MCF 10A (cell line): ENCODE measurements at places on chromosomes 12 and 14. TPM values are rescaled to one million over a fixed set of nuclear protein-coding genes. Genes with fewer than 3 reads are reported as not detected.

WSCD2 gene
- total RNA-seq = not detected in 2 replicates

ARHGEF40 gene
- 3.6 and 6.7 TPM in 2 replicates for total RNA-seq

- no peak for DNase-seq
These were observed 236.3 kb downstream of the GALC start for GRCh38 chr14:87756661-87757060.

- no peak for DNase-seq
These were observed 65.6 kb upstream of the OVCH1 start for GRCh38 chr12:29563071-29563470.

DNA sequence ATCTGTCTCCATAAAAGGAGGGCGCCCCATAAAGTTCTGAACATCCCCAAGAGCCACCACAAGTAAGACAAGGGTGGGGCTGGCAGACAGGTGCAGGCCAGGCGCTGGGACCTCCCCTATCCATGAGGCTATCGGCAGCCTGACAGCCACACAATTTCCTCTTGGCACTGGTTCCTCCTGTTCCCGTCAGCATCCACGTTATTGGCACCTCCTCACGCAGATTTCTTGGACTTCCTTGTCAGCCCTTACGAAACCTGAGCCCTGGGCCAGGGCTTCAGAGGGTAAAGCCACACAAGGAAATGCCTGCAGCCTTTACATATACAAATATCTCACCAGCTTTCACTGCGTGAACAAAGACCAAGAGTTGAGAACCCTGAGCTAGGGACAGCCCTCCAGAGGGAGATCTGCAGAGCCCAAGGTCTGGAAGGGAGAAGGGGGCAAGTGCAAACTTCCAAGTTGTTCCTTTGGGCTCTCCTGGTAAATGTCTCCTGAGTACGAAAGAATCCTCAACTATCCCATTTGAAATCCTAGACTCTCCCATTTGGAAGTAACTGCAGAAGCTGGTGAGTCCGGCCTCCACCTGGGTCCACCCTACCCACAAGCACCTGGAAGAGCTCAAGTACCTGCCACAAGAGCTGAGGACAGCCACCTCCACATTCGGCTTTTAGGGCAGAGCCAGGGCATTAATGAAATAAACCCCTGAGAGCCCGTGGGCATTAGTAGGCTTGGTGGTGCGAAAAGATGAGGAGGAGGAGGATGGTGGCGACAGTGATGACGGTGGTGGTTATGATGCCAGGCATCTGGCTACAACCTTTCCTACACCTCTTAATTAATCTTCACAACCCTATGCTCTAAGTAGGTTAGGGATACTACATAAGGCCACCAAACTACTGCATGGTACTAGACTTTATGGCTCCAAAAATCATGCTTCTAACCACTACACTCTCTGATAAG, 5.5 kb upstream of the TC2N start:
- peak; percentile 98 for DNase-seq
